Activated CD4-positive, alpha-beta T cell treated with anti-CD3 and anti-CD28 coated beads, Interleukin-2, Interleukin-6, amounts not matched to agents 100 ng/mL and 50 ng/mL, durations not matched to agents 16 hours and 8 hours (primary cell): ENCODE measurements at places on chromosomes 12 and 14.

- no peak for DNase-seq
These were observed 54.2 kb downstream of the TGFB3 start for GRCh38 chr14:75927564-75928087.

DNA sequence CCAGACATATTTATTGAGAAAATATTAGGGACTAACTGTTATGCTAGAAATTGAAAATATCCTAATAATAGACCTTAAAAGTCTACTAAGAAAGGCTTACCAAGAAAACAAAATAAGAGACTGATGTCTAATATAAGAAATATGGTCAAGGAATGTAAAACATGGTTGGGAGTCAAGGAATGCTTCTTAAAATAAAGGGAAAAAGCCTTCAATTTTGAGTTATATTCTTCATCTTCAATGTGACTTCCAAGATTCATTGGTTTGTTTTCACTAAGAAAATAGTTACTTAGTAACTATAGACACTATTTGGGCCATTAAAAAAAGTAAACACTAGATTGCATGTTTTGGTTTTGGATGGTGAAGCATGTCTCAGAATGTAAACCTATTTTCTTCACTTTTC, 88.1 kb upstream of the ETV6 start:
- DNase-seq: no peak

- DNase-seq: peak; percentile 50
These were observed 20.5 kb downstream of the ZDHHC22 start for GRCh38 chr14:77120771-77121743.

GRCh38 chr12:32273712-32274111, 125.6 kb upstream of the FGD4 start:
- DNase-seq: peak; percentile 13

DNA sequence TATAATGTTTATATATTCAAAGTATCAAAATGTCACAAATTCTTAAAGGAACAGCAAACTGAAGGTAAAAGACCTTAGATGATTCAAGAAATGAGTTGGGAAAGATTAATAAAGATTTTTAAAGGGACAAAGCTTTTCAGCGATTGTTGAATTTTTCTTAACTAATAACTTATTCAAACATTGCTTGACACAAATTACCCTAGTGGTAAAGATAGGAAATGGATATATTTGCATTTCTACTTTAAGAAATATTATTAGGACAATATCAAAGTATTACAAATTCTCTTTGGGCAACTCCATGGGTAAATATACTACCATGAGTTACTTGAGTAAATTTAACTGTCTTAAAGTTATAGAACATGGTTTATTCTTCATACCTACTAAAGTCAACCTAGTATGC, 266.0 kb upstream of the GARIN2 start:
- DNase-seq: no peak

GRCh38 chr14:89996963-89997362, 41.2 kb downstream of the TDP1 start:
- DNase-seq: no peak

DNA sequence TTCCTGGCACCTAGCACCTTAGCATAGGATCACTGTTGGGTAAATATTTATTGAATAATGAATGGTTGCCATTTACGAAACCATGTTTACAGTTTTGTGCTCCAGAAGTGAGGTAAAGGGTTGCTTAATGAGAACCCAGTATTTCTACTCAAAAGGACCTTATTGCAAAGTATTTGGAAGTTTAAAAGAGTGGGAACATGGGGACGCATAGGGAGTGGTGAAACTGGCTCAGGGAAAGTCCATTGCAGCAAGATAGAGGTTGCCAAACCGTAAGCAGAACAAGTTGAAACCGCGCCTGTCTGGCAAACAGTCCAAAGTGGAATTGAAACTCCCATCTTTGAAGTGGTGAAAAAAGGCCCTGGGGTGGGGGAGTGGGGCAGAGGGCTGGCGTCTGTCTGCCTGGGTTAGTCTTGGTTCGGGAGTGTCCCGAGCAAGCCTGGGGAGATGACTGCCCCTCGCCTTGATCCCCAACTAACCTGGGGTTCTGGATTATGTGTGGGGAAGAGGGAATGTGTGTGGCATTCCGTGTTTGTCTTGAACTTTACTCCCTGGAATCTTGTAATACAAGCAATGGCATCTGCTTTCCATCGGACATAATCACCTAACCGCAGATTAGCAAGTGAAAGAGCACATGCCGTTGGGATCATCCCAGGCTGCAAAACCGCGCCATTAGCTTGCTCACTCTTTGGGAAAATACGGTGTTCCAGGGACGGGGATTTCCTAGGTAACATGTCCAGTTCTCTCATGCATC, 7.2 kb downstream of the ALDH2 start:
- no peak for DNase-seq

- DNase-seq: no peak
These were observed 71.1 kb downstream of the ZNF641 start for GRCh38 chr12:48279601-48280000.

GRCh38 chr14:21070610-21071224, 613 bp downstream of the ARHGEF40 start:
- no peak for DNase-seq

- DNase-seq: no peak
These were observed 497.5 kb downstream of the RERGL start for GRCh38 chr12:17592472-17592871.

GRCh38 chr14:66008631-66009030, 477.5 kb upstream of the CCDC196 start:
- no peak for DNase-seq

DNA sequence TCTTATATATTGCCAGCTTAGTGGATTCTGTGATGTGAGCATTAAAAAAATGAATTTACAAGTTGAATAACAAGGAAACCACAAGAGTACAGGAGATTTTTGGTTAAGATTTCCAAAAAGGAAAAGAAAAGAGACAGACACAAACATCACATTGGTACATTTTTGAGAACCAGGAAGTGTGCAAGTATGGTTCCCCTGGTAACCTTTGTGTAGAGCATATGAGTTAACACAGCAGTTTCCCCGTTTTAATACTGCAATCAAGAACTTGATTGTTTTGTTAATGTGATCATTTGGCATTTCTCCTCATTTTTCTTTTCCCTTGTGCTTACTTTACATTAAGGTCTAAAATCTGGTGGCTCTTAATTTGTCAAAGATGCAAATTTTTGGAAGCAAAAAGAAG, 490.4 kb upstream of the ATP2B1 start:
- no peak for DNase-seq

GRCh38 chr14:28876572-28876945, 110.0 kb downstream of the FOXG1 start:
- no peak for DNase-seq

DNA sequence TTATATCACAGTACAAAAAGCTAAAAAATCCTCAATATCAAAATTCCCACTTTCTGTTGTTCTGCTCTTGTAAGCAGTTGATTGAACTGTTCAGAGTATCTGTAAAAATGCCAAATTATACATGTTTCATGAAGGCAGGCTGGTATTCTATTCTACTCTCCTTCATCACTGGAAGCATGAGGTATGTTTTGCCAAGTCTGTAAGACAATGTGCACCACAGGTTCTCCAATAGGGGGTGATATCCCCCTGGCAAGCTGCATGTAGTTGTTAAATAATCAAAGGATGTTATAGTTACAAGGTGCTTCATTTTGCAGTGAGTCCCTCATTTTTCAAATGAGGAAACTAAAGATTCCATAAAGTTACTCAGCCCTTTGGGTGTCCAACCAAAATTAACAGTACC, 15.1 kb upstream of the NEK9 start:
- DNase-seq: no peak

DNA sequence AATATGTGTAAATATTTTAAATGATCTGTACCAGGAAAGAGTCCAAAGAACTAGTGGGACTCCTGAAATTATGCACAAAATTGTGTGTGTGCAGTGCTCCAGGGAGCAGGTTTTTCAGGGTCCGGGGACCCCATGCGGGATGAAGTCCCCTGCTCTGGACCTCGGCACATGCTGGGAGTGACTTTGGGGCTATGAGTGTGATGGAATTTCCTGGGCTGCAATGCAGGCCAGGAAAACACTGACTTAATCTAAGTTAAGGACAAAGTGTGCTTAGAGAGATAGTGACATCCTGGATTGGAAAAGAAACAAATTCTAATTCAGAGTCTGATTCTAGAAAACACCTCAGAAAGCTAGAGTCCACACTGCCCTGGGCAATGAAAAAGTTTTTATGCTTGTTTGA, 6.2 kb upstream of the MYH6 start:
- DNase-seq: no peak

DNA sequence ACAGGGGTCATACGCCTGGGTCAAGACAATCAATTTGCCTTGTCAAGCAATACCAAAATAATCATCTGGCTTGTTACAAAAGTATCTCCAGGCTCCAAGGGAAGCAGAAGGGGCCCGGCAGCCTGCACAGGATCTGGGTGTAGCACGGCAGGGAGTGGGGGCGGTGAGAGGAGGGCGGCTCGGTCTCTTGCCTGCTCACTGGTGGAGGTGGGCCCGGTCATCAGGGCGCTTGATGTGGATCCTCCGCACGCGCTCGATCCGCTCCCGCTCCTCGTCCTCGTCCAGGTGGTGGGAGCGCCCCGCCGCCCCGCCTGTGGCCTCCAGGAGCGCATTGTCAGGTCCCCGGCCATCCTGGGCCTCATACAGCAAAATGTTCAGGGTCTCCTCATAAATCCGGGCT, 25.7 kb downstream of the KCTD10 start:
- no peak for DNase-seq

DNA sequence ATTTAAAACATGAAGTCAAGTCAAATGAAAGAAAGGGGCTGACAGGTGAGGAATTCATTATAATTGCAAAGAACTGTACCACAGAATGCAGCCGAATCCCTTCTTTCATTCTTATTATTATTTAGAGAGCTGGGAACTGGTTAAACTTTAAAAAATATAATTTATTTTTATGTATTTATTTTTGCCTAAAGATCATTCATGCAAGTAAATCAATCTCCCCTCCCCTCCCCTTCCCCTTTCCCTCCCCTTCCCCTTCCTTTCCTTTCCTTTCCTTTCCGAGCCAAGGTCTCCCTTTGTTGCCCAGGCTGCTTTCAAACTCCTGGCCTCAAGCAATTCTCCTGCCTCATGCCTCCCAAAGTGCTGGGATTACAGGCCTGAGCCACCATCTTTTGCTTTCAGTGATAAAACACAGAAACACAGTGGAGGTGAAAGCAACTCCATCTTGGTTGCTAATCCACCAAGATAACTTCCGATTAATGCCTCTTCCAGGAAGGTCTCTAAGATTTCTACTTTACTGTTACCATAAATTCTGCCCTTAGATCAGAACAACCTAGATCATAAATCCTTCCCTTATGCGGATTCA, 6.0 kb upstream of the UBC start:
- DNase-seq: no peak

GRCh38 chr14:77475432-77476115, 17.7 kb downstream of the AHSA1 start:
- DNase-seq: no peak

DNA sequence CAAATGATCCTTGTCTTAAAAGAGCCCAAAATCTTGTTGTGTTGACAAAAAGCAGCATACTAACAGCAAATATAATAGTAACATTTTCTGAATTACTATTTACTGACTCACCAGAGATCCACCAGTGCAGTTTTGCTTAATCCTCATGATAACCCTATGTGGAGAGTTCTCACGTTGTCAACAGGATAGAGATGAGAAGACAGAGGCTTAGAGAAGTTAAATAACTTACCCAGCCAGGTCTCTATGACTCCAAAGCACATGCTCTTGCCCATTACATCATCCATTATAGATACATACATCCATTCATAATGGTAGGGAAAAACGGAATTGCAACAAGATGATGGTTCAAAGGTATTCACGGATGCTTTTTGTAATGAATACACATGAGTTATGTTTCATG, 111.9 kb downstream of the PAX9 start:
- no peak for DNase-seq

- no peak for DNase-seq
These were observed at the start of gene C12orf56 for GRCh38 chr12:64390275-64390851. TSS of gene C12orf56 (minus strand) at chr12:64390758. CDS start at chr12:64390565, 193 bp downstream.

DNA sequence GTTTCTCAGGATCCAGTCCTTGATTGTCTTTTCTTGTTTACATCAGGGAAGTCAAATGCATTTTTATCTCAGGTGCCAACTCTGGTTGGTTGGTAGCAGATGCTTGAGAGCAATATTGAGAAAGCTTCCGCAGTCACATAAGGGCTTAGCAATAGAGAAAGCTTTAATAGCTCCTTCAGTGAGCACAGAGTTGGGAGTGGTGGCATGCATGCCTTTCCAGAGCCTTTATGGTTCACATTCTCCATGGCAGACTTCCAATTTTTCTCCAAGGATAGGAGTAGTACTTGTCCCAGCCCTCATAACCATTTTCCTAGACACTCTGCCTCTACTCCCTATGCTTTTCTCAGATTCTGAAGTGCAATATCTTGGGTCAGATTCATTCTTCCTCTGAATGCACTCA, 280.4 kb downstream of the AEBP2 start:
- no peak for DNase-seq

DNA sequence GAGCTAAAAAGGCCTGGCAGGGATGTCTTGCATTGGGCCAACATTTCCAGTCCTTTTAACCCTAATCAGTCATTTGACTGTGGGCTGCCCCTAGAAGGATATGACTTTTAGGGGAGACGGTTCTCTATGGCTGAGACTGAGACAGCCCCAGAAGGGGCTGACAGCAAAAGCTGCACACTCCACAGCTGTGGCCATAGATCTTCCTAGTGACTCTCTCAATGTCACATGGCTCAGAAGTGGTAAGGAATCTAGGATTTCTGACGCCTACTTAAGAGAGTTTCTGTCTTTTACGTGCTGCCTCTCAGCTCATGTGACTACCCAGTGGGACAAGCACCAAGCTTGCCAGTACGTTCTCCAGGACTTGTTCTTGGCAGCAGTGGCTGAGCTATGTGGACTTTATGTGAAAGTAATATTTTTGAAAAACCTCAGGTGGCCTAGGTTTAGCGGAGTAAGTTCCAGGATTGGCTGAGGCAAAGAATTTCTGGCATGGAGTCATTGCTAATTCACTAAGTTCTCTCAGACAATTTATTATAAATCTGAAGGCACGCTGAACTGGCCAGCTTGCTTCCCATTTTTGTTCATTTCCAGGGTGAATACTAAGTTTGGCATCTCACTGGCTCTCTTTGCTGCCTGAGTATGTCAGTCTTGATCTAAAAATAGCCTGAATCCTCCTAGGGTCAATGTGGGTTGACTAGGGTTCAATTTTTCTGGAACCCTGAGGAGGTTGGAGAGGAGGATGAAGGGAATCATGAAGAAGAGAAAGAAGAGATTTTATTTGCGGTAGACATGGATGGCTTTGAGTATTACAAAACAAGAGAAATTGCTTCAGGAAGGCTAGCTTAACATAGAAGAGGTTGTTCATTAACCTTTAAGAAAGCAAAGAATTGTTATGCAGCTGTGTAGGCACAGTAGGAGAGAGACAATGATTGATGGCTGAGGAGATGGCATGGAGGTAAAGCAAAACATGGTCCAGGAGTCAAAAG, 271.8 kb downstream of the AEBP2 start:
- no peak for DNase-seq

DNA sequence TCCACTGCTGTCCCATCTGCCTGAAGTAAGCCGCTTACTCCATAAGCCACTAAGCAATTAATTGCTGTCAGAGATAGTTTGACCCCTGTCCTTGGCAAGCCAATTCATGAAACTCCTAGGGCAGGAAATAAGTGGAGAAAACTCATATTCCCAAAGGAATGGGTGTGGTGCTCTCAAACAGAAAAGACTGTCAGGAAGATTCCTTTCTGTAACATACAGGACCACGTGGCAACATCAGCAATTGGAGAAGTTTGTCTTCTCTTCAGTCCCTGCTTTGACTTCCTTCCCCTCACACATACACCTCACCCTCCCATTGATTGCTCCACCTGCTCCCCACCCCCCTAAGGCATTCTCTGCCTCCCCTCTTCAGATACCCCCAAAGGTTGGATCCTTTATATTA, 36.2 kb upstream of the MDM1 start:
- no peak for DNase-seq
